Stimulated activated CD8-positive, alpha-beta memory T cell treated with anti-CD3 and anti-CD28 coated beads, Interleukin-4, amount 100 ng/mL, for 4 hours (primary cell): ENCODE measurements at places on chromosomes 6 and 20.

DNA sequence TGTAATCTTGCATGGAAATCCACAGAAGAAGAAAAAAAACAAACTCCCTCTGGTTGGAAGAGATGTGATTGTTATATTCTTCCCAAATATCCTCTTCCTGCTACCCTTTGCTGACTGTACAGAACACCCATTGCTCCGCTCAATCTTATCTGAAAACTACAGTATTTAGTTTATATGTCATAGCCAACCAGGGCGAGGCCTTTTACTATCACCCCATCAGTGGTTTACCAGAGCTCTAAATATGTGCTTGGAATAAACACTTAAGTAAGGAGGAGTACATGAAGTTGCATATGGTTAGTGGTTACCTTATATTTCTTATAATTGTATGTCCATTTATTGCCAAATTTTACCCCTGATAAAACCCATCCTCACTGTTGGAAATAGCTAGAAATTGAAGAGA is 12.2 kb downstream of the PRL start:
- no peak for DNase-seq

DNA sequence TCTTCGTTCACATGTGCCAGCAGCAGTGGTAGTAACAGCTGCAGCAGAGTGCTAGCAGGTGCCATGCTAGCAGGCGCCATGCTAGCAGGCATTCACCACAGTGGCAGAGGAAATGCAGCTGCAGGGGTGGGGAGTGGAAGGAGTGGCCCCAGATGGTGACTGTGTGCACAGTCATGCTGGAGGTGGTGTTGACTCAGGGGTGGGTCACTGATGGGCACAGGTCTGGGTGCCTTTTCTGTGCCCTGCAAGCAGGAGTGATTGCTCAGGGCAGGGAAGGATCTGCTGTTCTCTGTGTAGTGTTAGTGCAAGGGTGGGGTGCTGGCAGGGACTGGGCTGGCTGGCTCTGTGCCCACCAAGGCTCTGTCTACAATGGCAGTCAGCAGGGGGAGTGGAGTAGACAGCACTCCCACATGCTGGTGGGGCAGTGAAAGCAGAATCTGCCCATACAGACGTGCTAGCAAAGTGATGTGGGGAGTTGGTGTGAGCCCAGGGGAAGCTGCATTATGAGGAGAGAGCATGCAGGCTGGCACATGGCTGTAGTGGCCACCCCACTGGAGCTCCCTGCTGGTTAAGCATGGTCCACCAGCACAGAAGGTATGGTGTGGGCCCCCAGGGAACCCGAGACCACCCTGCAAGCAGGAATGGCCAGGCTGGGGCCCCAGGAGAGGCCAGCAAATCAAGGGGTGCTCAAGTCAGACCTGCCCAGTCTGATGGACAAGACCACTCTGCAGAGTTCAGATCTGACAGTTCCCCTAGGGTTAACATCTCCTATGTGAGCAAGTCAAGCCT is 11.4 kb upstream of the TSPYL4 start:
- DNase-seq = no peak

DNA sequence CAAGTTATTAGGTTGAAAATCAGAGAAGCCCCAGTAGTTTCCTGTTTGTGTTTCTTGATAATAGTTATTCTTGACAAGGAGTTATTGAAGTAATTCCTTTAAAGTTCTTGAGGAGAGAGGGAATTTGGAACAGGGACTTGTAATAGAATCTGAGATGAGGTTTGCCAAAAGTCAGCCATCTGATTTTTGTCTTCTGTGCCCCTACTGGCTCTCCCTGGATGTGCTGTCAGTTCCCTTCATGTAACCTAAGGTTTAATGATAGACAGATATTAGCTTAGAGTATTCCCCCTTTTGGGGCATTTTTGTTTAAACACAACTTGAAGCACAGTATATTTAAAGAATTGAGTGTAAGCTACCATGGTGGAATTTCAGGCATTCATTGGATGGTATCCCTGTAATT is 71.4 kb downstream of the CARMIL1 start:
- DNase-seq = no peak

DNA sequence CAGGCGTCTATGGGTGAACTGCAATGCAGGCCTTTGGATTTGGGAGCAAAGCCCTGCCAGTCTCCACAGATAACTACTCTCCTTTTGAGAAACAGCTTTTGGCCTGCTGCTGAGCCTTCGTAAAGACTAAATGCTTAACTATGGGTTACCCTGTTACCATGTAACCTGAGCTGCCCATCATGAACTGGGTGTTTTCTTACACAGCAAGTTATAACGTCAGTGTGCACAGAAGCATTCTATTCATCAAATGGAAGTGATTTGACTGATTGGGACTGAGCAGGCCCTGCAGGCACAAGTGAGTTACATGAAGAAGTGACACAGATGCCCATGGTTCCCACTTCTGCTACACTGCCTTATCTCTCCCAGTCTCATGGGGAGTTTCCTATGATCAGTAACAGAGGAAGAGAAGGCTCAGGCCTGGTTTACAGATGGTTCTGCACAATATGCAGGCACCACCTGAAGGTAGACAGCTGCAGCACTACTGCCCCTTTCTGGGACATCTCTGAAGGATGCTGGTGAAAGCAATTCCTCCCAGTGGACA is 319.1 kb downstream of the CD83 start:
- DNase-seq = no peak

GRCh38 chr6:144597511-144597910 is 312.4 kb downstream of the UTRN start:
- DNase-seq = no peak

- no peak for DNase-seq
Observed at GRCh38 chr20:37803438-37804307, 99.3 kb upstream of the VSTM2L start.

DNA sequence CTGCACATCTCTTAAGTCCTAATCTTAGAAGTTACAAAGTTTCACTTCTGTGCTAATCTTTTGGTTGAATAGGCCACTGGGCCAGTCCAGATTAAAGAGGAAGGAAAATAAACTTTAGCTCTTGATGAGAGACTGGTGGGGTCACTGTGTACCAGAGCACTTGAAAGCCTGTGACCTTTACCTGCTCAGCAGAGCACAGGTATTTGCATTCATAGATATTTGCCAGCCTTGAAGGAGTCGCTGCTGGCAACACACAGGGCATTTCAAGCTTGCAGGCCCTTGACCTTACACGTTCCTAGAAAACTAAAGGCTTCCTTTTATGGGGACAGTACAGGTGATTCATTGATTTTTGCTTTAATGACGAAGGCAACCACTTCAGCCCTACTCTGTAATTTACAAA is 108.4 kb upstream of the SLC22A23 start:
- DNase-seq = no peak

- DNase-seq = no peak
Observed at GRCh38 chr6:156701966-156702365, 75.2 kb upstream of the ARID1B start.

DNA sequence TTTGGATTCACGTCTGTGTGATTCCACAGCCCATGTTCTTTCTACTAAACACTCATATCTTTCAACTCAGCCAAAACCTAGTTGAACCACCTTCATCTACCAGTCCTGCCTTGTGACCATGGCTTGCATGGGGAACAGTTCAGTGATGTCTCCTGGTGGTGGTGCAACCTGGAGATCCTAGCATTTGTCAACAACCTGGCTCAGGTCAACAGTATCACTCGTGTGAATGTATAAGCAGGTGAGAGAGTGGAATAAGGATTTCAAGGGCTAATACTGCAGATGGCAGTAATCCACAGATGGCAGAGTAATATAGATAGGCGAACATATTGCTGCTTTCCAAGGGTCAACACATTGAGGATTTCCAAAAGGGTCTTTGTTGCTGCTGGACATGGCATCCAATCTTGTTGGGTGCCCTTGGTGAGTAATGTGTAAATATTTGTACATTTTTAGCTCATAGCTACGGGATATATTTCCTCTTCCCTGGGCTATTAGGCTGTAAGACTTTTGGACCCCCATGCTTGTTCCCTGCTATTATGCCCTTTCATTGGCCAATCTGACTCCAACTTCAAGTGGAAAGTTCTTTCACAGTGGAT is 13.4 kb downstream of the PBOV1 start:
- DNase-seq = no peak
